ENCODE measurements at places on chromosomes 2 and 18.
A peak's percentile ranks its signal among the peaks of the same experiment; 100 is the strongest.

- DNase-seq, result no peak
Observed at GRCh38 chr18:4068552-4069158, 386.5 kb downstream of the DLGAP1 start.

DNA sequence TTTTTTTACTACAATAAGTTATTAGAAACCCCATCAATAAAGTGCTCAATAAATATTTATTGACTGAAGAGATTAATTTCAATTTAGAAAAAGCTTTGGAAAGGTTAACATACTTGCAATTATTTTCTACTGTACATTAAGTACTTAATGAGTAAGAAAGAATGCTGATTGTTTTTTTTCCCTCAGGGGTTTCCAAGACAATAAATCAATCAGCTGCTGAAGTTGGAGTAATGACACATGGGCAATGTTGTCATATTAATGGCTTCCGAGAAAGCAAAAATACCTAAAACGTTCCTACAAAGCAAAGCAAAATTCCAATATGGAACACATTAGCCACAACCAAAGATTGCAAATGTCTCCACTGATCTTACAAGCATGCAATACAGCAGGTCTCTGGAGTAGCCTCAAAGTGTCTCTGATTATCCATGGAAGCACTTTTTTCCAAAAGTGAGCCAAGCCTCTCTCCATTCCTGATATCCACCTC is 66.7 kb downstream of the ZC3H6 start:
- DNase-seq, result no peak

- no peak for DNase-seq
Observed at GRCh38 chr2:220104871-220105351, 477.5 kb downstream of the SLC4A3 start.

DNA sequence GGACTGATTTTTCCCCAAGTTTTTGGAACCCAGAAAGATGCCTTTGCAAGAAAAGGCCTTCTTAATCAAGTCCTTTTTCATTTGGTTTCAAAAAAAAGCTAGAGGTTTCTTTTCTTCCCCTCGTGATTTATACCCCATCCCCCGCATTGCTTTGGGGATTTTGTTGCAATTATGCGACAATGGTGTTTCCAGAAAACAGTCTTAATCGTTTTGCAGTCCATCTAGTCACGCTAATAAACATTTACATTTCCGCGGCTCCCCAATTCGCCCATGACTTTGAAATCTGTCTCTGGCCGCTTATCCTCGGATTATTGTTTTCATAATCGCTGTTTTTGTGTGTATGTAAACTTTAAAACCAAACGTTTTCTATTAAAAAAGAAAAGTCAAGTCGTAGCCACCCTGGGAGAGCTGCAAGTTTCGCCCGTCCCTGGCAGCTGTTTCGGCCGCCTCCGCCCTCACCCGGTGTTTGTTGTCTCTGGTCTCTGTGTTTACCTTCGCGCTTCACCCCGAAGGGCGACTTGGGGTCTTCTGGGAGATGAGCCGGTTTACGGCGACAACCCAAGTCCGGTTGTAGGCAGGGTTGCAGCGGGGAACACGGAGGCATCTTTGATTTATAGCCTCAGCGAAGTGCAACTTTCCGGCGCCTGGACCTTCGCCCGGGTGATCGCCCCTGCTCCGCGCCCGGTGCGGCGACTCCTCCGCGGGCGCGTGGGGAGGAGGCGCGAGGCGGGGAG is 667 bp downstream of the SP9 start:
- no peak for DNase-seq

DNA sequence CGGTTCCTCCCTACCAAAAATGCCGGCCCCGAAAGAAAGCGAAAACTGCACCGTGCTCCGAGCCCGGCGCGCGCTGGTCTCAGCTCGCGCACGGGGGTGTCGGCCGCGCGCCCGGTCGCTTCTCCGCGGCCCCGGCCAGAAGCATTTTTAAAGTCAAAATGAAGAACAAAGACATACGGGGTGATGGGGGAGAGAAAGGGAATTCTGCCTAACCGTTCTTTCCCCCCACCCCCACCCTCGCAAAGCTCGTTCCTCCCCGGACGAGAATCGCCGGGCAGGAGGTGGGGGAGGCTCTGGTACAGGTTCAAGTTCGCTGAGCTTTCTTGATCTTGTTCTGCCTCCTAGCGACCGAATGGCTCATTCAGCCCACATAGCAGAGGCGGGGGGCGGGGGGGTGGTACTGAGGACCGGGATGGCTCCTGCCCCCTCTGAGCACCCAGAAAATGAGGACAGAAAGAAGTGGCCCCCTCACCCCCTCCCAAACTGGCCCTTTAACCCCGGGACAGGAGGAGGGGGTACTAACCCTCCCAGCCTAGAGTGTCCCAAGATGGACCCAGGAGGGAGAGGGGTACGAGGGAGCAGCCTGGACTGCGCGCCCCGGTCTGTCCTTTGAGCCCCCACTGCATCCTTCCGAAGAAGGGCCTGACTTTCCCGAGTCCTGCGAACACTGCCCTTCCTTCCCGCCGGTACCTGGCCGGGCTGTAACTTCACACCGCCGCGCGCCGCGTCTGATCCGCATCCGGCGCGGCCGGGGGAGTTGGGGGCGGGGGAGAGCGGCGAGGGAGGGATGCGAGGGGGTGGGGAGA is 3.1 kb downstream of the BCL11A start:
- peak; percentile 42 for DNase-seq

All from amygdala (tissue), 56 donors.